ENCODE measurements at places on chromosomes 7 and 10. TPM values are rescaled to one million over a fixed set of nuclear protein-coding genes. Genes with fewer than 3 reads are reported as not detected.
A peak's percentile ranks its signal among the peaks of the same experiment; 100 is the strongest.

- DNase-seq = no peak
Observed at GRCh38 chr10:92045641-92046106, 122.1 kb downstream of the BTAF1 start.

- no peak for DNase-seq
Observed at GRCh38 chr7:117347962-117348672, 25.3 kb upstream of the WNT2 start.

GRCh38 chr10:98404571-98405359 lies 10.2 kb downstream of the PYROXD2 start:
- no peak for DNase-seq

DNA sequence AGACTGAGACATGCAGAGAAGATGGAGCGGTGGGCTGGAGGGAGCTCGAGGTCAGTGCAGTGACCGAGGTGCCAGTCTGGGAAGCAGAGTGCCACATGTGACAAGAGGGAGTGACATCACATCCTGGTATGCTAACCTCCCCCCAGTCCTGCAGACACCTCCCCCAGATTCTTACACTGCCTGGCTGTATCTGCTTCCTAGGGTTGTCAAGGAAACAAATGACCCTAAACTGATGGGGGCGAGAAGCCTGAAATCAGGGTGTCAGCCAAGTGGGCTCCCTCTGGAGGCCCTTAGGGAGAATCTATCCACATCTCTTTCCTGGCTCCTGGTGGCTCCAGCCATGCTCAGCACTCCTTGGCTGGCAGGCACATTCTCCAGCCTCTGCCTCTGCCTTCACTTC lies 316.1 kb upstream of the ZMIZ1 start:
- no peak for DNase-seq

GRCh38 chr10:18368682-18369081 lies 228.5 kb downstream of the CACNB2 start:
- no peak for DNase-seq

DNA sequence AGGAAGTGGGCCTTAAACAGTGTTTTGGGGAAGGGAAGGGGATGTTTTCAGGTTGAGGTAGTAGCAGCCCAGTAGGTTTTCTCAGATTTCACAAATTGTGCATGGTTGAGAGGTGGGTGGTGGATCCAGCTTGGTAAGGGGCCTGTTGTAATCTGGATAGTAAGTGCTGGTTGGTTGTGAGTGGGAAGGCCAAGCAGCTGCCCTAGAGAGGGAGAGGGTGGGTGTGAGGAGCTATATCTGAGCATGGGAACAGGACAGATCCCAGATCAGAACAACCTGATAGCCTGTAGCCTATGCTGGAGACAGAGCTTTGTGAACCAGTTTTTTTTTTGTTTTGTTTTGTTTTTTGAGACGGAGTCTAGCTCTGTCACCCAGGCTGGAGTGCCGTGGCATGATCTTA lies 53.9 kb upstream of the ZMIZ2 start:
- no peak for DNase-seq

DNA sequence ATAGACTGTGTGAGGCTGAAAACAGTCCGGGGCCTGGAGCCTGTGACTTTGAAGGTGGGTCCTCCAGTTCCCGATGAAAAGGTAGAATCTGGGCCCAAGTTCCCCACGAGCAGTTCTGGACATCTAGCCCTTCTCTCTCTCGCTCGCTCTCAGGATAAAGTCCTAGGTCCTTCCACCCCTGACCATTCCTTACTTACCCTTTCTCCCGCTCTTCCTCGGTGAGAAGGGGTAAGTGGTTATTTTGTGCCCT lies 713 bp downstream of the IMMP2L start:
- no peak for DNase-seq

DNA sequence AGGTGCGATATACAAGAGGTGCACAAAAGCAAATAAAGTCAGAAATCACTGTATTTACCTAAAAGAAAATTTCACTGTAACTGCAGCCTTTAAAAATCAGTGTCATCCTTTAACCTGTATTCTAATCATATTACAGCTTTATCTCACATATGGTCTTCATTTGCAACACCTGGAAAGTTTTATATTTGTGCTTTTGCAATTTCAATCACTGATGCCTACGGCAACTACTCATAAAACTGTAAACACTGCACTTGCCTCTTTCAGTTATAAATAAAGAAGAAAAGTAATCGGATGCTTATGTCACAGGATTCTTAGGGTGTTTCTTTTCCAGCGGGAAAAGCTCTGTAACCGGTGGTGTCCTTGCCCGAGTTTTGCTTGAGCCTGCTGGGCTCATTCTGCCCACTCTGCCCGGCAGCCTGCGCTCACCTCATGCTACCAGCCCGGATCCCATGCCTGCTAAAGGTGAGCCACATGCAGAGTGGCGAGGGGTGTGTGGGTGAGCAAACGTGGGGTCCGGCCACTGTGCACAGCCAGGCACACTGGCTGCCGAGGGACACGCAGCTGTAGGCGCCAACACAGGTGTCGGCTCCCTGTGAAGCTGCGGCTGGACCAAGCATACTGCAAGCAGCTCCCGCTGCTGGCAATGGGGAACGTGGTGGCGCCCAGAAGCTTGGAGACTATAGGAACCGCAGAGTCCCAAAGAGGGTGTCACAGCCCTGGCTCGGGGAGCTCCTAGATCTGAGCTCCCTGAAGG lies 56.3 kb upstream of the ABCB5 start:
- DNase-seq = no peak

- DNase-seq = no peak
Observed at GRCh38 chr10:110059925-110060324, 52.1 kb downstream of the ADD3 start.

DNA sequence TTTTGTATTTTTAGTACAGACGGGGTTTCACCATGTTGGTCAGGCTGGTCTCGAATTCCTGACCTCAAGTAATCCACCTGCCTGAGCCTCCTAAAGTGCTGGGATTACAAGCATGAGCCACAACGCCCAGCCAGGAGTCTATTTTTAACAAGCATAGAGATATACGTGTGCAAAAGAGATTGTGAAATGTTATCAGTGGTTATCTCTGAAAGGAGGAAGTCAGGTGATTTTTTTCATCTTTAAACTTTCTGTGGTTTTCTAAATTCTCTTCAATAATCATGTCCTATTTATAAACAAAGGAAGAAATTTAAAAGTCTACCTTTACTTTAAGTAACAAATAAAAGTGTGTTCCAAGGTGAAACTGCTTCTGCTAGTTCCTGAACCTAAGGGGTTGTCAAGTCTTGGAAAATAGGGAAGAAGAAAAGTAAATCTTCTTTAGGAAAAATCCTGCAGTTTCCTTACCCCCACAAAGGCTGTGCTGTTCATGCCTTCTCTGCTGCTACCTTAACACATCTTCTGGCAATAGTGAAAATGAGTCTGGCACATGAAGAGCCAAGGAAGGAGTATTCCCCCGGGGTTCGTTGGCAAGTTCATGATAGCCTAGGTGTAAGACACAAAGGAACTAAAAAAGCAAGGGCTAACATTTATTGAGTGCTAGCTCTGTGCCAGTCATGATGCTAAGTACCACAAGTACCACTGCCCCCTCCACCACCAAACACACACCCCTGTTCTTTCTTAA lies 51.1 kb downstream of the CYP26A1 start:
- no peak for DNase-seq

DNA sequence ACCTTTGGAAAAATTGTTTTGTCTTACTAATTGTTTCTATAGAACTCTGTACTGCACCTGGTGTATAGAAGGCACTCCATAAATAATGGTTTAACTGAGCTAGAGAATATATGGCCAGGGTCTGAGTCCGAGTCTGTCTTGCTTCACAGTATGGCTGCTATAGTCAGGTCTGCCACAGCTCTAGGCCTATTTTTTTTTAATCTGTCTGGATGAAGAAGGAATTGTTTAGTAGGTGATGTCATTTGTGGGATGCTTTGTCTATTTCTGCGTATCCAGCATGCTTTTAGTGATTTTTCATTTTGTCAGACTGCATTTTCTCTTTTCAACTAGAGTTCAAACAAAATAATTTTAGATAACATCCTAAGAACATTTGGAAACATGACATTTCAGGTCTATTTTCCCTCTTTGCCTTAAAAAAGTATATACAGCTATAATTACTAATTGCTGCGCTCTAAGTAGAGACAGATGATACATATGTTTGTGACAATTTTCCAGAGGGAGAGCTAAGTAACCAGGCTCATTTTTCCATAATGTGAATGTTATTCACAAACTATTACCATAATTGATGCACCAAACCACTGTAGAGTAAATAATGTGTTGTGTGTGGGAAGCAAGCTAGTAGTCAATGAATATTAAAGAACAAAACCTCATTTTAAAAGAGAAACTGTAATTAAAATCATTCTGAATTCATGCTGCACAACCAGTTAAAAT lies 361.7 kb downstream of the AUTS2 start:
- no peak for DNase-seq

DNA sequence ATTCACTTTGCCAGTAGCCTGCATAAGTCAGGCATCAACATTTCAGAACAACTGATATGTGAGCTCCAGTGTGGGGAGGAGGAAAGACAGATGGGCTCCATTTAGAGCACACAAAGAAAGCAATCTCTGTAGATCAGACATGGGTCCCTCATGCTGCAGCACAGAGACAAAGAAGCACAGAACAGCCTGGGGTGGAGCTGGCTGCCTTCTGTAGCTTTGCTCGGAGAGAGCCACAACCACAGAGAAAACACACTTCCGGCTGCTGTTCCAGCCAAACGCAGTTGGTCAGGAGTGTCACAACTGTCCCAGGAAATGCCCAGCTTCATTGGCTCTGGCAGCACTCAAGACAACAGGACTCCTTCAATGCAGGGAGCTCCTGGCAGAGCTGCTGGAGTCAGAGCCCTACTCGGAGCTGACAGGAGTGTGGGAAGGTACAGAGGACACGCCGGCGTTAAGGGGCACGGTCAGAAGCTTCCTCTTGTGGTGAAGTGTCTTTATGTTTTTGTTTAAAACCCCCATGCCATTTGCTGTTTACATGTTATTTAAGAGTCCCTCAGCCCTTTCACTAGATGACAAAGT lies 494.4 kb downstream of the TCERG1L start:
- no peak for DNase-seq

DNA sequence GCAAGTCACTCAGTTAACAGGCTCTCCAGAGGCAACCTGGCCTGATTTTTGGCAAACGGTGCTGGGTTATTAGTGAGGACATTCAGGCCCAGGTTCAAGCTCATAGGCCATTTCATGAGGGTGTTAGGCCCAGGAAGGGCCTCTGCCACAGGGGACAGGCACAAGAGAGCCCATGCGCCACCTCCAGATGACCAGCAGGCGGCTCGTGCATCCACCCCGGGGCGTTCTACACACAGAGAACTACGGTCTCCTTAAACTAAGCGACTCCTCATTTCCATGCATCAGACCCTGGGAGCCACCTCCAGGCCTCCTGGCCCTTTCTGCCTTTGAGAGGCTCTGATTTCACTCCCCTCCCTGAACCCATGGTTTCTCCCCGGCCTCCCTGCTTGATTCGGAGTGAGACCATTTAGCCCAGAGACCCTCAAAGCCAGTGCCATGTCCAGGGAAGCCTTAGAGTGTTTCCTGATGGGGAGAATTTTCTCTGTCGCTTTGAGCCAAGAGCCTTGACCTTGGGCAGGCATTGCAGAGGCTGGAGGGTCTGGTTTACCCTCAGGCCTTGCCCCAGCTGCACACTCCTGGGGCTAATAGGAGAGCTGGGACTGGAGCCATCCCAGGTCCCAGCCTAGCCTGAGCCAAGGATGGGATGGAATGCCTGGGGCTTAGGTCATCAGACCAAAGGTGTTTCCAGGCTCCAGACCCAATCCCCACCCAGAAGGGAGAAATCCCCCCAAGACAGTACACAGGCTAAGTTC lies 188.0 kb downstream of the GRID1 start:
- DNase-seq = peak; percentile 63

GRCh38 chr10:64952042-64952441 lies 1430.8 kb downstream of the REEP3 start:
- no peak for DNase-seq

GRCh38 chr10:3784510-3785250 lies at the start of gene KLF6:
KLF6 (minus strand) TSS chr10:3785209; CDS start chr10:3785014, 195 bp downstream.
- DNase-seq = no peak

DNA sequence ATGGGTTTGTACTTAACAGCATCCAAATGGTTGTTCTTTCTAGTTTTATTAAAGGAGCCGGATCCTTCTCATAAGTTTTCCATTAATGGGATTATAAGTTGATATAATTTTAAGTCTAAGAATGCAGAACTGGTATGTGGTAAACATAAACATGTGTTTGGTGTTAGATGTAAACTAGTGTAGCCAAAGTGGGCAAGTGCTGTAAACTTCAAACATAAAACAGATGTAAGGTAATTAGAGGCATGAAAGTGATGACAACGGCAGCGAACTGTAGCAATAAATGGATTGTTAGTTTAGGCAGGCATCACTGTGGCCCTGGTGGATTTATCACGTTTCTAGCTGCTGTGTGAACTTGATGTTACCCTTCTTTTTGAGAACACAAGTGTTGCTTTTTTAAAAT lies 37.9 kb downstream of the BAMBI start:
- DNase-seq = no peak

- no peak for DNase-seq
Observed at GRCh38 chr7:67821116-67821515, 824.5 kb downstream of the TYW1 start.

DNA sequence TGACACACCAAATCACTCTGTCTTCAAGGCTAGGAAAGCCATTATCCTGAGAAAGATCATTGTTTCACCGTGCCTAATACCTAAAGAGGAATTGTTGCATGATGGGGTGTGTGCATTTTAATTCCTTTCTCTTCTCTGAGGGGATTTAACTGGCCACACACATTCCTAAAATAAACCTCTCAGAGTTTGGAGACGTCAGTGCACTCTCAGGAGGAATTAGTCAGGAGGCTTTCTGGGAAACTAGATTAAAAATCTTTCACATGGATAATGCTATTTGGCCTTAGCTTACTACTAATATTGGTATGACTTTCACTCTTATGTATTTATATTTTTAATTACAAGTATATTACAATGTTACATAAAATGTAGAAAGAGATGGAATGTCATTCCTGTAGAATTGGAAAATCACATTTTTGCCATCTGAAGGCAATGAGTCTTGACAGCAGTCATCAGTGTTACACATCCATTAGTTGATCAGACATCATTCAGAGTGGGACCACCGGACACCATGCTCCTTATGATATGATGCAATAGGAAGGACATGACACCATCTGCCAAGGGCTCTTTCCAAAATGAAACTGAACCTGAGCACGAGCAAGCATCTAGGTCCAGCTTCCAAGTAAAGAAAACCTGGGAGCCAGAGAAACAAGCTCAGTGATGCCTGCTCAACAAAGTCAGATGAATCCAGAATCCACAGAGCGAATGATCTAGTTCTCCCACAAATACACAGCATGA lies 43.1 kb upstream of the TMEM273 start:
- no peak for DNase-seq

GRCh38 chr7:101625031-101625791 lies 3.9 kb downstream of the MYL10 start:
- DNase-seq = no peak

GRCh38 chr10:119112056-119112455 lies 8.1 kb downstream of the DENND10 start:
- DNase-seq = no peak

Gene CLDN12
- 30.8 TPM for total RNA-seq

Gene IDI2
- not detected for total RNA-seq

Gene TLX1
- total RNA-seq = not detected

Gene BAZ1B
- 55.7 TPM for total RNA-seq

Gene COL17A1
- 1.5 TPM for total RNA-seq

Gene FFAR4
- 4.9 TPM for total RNA-seq

Gene ZNF853
- 5.2 TPM for total RNA-seq

Gene KAZALD1
- 8.4 TPM for total RNA-seq

Gene CFTR
- 28.0 TPM for total RNA-seq
